ENCODE measurements at places on chromosomes 4 and X.
A peak's percentile ranks its signal among the peaks of the same experiment; 100 is the strongest.

DNA sequence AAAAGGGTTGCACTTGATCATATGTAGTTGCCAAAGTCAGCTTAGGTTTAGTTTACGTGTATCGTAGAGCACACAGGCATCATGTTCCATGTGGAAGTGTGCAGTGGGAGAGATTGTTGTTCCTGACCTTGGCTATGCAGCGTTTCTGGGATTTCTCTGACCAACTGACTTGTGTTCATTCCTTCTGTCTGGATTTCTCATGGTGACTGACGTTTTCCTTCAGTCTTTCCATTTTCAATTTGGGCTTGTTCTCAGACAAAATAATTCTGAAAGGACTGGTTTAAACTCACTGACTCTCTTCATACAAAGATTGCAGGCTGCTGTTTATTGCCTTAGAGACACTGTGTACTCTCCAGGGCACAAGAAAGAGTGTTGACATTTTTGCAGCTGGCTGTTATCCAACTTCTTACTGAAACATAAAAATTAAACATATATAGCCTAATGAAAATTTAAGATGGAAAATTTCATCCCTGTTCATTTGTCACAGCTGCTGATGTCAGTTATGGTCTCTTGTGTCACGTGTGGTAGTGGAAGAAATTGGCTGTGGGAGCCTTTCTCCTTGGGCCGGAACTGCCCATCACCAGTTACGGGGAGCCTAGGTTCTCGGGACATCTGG, 95.4 kb downstream of the TNIP2 start:
- no peak for DNase-seq

DNA sequence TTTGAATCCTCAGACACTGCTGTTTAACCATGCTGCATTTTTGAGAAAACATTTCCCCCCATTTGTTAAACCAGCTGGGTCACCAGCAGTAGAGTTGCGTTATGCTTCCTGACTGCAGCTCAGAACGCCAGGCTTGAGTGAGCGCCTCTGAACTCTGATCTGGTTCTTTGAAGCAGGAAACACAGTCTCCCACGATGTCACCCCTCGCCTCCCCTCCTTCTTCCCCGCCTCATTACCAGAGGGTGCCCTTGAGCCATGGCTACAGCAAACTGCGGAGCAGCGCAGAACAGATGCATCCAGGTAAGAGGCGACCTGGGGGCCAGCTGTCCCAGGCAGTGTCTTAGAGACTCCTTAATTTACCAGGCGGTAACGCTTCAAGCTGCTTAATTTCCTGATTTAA, 78.4 kb downstream of the REPS2 start:
- DNase-seq, result no peak

- DNase-seq, result no peak
Observed at GRCh38 chrX:120774606-120775005, 101.1 kb downstream of the CT47B1 start.

DNA sequence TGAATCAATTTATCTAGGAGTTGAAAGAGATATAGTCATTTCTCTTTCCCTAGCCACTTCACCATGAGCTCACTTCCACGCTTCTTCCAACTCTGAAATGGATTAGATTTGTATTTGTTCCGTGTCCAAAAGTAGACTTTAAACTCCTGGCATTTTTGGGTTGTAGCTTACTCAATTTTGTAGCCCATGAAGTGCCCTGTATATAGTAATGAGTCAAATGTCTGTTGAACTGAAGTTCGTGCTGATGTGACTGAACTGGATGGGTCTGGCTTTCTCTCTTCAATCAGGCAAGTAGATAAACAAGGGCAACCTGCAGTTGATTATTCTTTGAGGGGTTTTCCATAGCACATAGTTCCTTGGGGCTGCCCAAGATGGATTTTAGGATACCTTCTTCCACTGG, 450.6 kb downstream of the SH2D1A start:
- no peak for DNase-seq

DNA sequence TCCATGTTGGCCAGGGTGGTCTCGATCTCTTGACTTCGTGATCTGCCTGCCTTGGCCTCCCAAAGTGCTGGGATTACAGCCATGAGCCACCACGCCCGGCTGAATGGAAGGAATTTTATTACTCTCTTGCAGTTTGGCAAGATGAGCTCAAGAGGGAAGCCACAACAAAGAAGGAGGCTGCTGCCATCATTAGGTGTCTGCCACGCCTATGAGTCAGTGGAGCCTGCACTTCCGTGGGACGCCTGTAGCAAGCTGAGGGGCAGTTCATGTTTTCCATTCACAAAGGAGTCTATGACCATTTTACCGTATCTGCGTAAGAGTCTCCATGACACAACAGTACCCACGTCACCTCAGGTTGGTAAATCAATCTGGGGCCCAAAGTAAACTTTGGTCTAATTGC, 51.2 kb upstream of the CHRNA9 start:
- peak; percentile 66 for DNase-seq

GRCh38 chrX:30504309-30504708, 73.3 kb downstream of the TASL start:
- DNase-seq, result peak; percentile 53

- no peak for DNase-seq
Observed at GRCh38 chrX:15475021-15475420, 18.1 kb downstream of the PIR start.

- DNase-seq, result no peak
Observed at GRCh38 chr4:7289589-7289988, 97.3 kb downstream of the SORCS2 start.

DNA sequence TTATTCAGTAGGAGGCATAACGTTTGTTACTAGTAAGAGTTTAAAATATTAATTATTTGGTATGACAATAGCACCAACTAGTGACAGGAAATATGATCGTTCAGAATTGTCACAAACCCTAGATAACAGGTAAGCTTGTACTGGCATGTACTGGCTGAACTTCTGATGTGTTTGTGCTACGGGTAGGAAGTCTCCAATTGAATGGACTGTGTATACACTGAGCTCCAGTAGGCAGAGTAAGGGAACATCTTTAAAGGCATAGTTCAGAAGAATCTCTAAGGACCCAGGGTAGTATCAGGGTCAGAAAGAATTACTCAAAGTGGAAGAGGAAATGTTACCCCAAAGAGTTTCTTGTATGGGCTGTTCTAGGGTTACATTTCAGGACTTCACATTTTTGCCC, 230.4 kb downstream of the EDA2R start:
- peak; percentile 44 for DNase-seq

- no peak for DNase-seq
Observed at GRCh38 chr4:110637408-110638088, 14.7 kb upstream of the PITX2 start.

DNA sequence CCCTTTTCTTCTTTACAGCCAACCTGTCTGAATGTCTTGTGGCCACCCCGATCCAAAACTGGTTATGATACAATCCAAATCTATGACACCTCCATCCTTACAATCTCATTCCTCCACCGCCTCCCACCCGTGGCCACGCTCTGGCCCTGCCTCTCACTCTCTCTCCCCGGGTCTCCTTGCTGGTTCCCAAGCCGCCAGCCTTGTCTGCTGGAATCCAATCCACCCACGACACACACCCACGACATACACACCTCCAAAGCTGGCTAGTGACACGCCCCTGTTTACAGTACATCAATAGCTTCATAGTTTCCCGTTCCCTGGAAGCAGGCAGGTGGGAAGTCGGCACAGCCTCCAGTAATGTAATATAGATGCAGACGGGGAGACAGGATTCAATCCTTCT, 99.0 kb downstream of the WFS1 start:
- no peak for DNase-seq

- DNase-seq, result no peak
Observed at GRCh38 chr4:128477540-128477939, 189.9 kb upstream of the PGRMC2 start.

- DNase-seq, result no peak
Observed at GRCh38 chrX:71144651-71145050, at the start of gene NLGN3. Gene NLGN3, plus strand, starts transcription at chrX:71144841. Its CDS starts 2,909 bp downstream, at chrX:71147750.

GRCh38 chr4:5827108-5828004, 65.5 kb downstream of the CRMP1 start:
- no peak for DNase-seq

GRCh38 chr4:100106982-100107381, 83.3 kb downstream of the DDIT4L start:
- DNase-seq, result no peak

DNA sequence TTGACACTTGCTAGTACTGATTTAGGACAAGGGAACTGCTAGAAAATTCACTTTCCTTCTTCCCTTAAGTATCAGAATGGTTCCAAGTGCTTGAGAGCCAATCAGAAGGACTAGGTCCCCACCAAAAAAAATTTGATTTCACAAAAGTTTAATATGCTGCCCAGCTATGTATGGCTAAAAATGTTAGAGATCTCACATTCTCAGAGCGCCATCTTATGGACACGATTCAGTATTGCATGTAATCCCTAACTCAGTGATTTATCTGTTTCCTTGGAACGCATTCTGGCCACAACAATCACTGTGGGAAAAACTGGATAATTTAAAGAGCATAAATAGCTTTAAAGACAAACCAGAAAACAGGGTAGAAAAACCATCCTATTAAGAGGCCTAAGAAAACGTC, 255.1 kb upstream of the GPC4 start:
- DNase-seq, result peak; percentile 42

GRCh38 chr4:108110450-108110849, 58.3 kb downstream of the LEF1 start:
- DNase-seq, result no peak

DNA sequence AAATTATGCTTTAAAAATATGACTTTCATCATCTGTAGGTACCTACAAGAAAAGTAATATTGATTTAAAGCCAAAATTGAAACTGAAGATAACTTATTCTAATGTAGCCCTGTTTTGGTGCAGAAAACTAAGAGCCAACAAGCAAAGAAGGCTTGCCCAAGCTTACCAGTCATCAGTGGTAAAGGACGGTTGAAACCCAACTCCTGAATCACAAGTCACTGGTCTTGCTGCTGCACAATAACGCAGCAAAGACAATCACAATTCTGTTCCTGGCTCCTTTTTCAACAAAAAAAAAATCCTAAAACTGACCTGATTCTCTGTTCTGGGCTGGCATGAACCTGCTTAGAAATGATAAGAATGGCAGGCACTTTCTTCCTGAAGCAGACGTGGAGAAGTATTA, 34.5 kb downstream of the WDFY3 start:
- no peak for DNase-seq
